Hindlimb muscle (tissue), 1 donor: ENCODE measurements at places on chromosomes 11 and 22.

GRCh38 chr22:41925783-41926460, 684 bp downstream of the TNFRSF13C start:
- DNase-seq: no peak

GRCh38 chr11:123452794-123453193, 22.7 kb downstream of the GRAMD1B start:
- no peak for DNase-seq

DNA sequence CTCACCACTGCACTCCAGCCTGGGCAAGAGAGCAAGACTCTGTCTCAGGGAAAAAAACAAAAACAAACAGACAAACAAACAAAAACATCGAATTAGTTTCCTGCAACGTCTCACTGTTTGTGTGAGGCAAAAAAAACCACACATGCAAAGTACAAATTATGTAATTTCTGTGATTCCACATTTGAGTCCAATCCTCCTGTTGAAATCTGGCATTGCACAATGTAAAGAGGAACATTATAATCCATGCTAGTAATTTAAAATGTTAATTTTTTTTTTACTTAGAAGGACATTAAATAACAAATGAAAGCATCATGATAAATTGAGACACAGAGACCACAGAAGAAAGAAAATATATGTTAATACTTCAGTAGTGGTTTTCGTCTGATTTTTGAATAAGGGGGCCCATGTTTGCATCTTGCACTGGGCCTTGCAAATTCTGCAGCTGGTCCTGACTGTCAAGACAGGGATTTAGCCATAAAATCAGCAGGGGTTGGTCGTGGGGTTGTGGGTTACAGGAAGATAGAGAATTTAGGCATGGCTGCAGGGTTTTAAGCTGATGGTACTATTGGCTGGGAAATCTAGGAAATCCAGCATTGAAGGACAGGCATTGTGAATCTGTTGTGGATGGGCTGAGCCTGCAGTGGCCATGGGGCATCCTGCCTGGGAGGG, 102.6 kb upstream of the ALDH3B2 start:
- DNase-seq: no peak

DNA sequence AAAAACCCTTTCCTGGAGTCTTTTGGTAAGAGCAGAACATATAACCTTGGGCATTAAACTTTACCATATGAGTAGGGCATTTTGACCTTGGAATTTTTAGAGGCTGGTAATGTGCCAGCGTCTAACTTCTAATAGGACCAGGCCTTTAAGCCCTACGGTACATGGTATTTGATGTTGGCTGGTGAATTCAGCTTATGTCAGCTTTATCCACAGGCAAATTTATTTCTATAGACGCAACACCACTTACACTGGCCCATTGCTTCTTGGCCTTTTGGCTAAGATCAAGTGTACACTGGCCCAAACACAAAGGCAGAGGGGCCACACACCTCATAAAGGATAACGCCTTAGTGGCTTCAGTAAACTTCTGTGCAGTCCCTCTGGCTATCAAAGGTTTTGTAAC, 410.2 kb upstream of the LARGE1 start:
- no peak for DNase-seq

DNA sequence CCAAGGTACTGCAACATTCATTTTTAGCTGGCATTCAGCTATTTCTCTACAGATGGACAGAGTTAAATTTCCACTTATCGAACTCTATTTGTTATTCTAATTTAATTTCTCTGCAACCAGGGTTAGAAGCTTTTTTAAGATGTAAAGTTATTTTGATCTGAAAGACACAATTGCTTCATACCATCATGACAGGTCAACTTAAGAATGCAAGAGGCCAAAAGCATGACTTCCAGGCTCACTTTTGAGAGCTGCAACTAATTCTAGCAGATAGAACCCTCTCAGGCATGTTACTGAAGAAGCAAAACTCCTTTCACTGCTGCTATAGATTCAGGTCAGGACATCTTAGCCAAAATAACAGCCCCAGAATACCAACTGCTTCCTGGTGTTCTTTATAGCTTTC, 86.5 kb upstream of the GALNT18 start:
- no peak for DNase-seq

GRCh38 chr22:37420686-37421467, 6.4 kb downstream of the ELFN2 start:
- no peak for DNase-seq

GRCh38 chr11:69487849-69488542, 6.5 kb downstream of the LINC01488 start:
- DNase-seq: no peak

DNA sequence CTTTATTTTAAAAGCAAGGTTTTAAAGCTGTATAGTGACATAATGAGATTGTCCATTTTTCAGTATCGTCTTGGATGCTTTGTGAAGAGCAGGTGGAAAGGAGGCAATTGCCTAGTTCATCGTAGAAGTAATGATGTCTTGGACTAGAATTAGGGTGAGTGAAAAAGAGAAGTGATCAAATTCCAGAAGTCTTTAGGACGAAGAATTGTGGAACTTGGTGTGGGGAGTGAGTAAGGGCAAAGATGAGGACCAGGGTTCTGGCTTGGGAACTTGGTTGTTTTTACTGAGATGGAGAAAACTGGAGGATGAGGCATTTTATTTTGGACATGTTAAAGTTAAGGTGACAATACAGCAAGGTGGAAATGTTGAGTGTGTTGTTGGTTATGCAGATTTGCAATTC, 1.2 kb downstream of the ILK start:
- no peak for DNase-seq

DNA sequence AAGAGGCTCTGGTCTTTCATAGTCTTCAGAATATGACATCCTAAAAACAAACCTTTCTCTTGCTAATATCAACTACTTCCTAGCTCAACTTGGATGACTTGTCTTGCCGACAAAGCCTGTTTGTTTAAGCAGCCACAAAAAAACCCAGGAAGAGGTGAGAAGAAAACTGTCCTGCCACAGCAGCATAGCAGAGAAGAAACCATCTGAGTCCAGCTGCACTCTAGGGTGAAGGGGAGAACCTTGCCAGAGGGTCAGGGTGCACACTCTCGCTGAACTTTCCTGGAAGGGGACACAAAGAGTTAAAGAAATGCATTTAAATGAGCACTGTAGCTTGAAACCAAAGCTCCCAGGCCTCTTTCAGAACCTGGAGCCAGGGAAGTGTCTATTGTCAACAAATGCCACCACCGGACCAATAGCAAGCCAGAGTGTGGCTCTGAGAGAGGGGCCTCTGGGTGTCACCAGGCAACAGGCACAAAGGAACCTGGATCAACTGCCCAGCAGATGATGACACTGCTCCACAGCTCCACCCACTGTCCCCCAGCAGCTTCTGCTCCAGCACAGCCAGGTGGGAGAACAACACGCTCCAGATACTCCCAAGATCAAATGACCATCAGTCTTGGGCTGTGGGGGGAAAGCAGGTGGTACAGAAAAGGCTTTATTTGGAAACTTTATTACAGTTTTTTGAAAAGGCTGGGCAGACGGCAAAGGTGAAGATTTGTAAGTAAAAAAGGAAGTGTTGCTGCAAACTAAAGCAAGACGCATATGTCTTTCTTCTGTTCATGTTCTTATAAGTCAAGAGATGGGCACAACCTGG, 105.7 kb downstream of the RASSF10 start:
- no peak for DNase-seq

DNA sequence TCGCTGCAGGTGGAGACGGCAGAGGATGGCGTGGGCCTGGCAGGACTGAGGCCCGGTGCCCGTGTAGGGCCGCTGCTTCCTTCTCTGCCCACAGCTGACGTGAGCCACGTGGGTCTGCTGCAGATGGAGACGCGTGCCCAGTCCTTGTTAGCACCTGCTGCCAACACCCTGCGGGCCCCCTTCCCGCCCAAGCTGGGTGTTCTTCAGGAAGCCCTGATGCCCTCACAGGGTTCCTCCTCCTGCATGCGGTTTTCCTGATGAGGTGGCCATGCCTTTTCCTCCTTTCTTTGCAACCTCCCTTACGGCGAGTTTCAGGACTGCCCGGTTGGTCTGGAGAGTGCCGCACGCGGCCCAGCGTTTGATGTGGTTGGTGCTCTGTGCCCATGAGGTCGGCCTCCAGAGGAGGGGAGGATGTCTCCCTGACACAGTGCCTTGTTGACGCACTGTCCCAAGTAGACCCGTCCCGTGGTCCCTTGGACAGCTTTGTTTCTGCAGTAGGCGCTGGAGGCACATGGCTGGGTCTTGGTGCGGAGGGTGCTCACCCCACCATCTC, 44.7 kb downstream of the AP2A2 start:
- no peak for DNase-seq

- DNase-seq: no peak
These were observed 144.9 kb downstream of the HIPK3 start for GRCh38 chr11:33402066-33402465.

DNA sequence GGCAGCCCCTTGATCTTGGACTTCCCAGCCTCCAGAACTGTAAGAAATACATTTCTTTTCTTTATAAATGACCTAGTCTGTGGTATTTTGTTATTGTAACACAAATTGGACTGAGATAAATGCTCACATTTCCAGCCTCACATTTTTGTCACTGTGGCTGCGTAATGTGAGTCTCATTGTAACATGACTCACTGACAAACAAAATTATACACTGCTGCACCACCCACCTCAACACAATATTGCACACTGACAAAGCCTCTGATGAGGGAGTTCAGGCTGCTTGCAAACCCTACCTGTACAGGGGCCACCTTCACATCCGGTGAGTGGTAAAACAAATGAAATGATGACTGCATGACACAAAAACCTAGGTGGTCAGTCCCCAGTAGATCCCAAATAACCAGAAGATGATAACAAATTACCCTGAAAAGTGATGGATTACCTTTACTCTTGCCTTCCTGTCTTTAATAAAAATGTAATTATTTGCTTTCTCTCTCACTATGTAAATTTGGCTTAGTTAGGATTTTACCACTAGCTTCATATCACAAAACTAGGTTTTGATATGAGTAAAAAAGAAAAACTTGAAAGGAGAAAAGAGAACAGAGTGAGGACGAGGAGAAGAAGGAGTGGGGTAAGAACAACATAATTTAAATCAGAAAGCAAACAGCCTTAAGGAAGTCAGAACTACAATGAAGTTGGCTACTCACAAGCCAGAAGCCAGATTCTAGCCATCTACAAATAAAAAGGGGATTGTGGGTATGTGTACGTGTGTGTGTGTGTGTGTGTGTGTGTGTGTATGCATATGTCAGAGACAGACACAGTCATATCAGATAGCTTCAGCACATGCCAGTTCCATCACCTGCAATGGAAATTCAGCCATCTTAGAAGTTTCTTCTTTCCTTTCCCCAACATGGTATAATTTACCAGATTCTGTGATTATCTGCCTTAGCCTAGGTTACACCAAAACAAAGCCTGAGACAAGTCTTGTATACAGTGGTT, 53.4 kb upstream of the SESN3 start:
- no peak for DNase-seq

- DNase-seq: no peak
These were observed 31.1 kb downstream of the MRGPRX4 start for GRCh38 chr11:18203723-18204122.

GRCh38 chr11:29023761-29024160, 915.6 kb downstream of the METTL15 start:
- no peak for DNase-seq
